NCI-H524 treated with DMSO at 0.1 percent for 48 hours (cell line): ENCODE measurements at places on chromosomes 3 and 15.
A peak's percentile ranks its signal among the peaks of the same experiment; 100 is the strongest.

DNA sequence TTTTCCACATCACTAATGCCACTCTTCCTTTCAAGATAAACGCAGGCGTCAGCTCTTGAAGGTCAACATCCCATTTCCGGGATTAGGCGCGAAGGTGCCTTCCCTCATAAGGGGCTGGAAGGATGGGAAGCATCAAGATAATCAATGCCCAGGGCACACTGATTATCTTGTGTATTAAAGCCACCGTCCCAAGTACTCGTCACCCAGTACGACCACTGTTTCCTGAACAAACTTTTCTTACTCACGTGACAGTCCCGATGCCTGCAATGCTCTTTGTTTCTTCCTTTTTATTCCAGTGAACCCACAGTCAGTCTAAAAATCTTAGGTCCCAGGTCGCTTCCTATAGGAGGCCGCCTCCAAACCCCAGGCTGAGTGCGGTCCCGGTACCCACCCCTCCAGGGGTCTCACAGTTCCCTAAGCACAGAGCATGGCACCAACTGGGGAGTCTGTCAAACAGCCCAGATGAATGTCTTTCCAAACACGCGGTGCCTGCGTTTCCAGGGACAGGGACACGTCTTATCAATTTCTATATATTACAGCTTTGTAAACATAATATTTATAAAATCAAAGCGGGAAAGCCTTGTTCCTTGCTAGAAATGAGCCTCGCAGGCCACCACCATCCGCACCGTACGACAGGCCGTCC, 589 bp downstream of the ANAPC13 start:
- DNase-seq, result no peak

- DNase-seq, result no peak
These were observed 158.9 kb downstream of the TBC1D5 start for GRCh38 chr3:17583530-17583929.

- DNase-seq, result no peak
These were observed 264.4 kb downstream of the TIGIT start for GRCh38 chr3:114558271-114558670.

- no peak for DNase-seq
These were observed 505.7 kb upstream of the MDFIC2 start for GRCh38 chr3:70818145-70818544.

DNA sequence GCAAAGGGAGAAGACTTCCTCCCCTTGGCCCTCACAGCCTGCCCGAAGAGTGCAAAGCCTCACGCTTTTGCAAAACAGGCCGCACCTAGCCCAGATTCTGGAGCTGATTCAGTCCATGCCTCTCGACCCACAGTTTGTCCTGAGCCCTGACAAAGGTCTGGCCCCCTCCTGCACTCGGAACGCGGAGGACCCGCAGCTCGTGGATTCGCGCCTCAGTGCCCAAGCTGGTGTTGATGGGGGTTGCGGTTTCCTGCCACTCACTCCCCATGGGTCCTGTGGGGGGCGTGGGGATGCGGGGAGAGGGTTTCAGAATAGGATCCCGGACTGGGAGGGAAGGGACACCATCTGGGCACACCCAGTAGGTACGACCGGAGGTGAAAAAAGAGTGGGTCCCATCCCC, 594 bp upstream of the CRABP1 start:
- no peak for DNase-seq

- DNase-seq, result no peak
These were observed 490.9 kb downstream of the ZBBX start for GRCh38 chr3:166889241-166889640.

- DNase-seq, result no peak
These were observed 905.7 kb downstream of the NSUN3 start for GRCh38 chr3:94968519-94968918.

DNA sequence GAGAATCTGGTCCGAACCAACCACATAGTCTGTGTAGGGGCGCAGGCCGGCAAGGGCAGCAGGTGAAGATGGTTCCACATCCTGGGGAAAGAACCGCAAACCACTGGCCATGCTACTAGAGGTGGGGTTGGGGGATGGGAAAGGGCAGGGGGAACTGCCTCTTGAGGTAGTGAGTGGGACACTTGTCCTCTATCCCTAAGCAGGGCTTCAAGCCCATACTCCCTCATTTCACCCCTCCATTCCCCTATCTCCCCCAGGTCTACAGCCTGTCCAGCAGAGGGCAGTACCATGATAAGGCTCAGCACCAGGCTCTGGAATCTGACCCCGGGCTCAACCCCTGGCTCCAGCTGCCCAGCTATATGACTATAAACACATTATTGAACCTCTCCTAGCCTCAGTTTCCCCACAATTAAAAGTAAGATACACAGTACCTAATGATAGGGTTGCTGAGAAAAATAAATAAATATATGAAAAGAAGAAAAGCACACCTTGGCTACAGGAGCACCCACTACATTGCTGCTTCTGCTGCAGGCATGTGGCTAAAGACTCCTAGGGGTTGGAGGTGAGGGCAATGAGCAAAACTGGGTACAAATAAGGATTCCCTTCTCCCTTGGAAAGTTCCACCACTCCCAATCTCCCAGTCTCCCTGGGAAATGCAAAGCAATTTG, 6.3 kb downstream of the GORASP1 start:
- no peak for DNase-seq

DNA sequence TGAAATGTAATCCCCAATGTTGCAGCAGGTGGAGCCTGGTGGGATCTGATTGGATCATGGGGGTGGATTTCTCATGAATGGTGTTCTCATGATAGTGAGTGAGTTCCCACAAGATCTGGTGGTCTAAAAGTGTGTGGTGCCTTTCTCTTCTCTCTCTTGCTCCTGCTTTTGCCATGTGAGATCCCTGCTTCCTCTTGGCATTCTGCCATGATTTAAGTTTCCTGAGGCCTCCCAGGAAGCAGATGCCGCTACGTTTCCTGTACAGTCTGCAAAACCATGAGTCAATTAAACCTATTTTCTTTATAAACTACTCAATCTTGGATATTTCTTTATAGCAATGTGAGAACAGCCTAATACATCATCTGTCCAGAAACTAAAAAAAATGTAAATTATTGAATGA, 298.3 kb downstream of the MEX3B start:
- no peak for DNase-seq

DNA sequence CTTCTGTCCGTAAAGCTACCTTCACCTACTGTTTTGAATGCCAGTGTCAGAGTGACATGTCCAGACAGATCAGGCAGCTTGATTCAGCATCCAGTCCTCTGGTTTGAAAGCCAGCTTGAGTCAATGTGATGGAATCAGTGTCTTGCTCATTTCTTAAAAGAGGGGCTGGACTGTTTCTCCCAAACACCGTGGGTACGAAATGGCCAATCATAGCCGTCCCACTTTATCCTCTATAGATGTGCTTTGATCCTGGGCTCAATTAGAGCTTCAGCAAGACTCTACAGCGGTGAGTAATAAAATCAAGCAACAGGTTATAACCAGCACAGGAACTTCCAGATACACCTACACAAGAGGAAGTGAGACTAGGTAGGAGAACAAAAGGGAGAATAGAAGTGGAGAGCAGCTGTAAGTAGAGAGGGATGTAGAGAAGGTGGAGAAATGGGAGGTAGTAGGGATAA, 17.0 kb upstream of the OR5K1 start:
- no peak for DNase-seq

GRCh38 chr3:56251343-56251945, 216.8 kb downstream of the ERC2 start:
- no peak for DNase-seq

DNA sequence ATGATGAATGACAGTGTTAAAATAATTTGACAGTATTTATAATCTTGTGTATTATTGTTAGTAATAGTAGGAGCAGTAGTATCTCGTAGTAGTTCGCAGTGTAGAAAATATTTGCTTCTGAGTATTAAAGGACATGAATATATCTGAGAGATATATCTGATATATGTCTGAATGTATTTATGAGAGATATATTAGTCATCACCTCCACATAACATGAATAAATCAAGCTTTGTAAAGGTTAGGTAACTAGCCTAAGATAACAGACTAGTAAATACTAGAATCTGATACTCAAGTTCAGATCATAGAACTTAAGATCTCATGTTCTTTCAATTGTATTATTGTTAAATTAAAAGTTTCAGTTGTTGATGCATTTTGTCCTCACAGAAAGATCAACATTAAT, 130.5 kb downstream of the UBE2E2 start:
- no peak for DNase-seq

DNA sequence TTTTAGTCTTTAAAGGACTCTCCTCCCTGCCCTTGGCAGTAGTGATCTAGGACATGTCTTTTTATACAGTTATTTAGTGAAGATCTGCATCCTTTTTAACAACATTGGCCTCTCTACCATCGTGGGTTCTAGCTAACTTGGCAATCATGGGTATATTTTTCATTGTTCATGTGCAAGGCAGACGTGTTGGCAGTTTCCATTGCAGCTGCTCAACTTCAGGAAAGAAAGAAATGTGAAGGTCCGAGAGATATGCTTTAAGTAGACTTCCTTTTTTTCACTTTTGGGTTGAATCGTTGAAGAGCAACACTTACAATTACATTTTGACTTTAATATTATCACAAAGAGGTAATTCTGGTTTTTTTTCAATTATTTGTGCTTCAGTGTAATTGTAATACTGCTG, 172.6 kb downstream of the SATB1 start:
- no peak for DNase-seq

GRCh38 chr3:123444023-123444422, 4.9 kb downstream of the ADCY5 start:
- peak; percentile 40 for DNase-seq

DNA sequence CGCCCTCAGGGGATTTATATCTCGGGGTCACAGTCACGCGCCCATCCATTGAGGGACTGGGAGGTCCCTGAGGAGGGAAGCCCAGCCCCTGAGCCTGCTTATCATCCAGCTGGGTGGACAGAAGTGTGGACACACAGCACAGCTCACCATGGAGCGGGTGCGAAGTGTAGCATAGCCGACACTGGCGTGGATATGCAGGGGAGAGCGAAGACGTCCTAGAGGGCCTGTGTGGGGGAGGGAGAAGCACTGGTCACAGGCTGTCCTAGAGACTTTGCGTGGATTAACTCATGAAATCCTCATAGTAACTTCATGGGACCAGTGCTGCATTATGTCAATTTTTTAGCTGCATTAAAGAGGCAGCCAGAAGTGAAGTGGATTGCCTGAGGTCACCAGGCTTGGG, 26.1 kb upstream of the PLXND1 start:
- no peak for DNase-seq

GRCh38 chr15:73286311-73286710, 82.4 kb downstream of the HCN4 start:
- no peak for DNase-seq

GRCh38 chr15:95019907-95020306, 788.5 kb downstream of the MCTP2 start:
- no peak for DNase-seq

- no peak for DNase-seq
These were observed 256.6 kb upstream of the ROPN1 start for GRCh38 chr3:124248471-124249028.

DNA sequence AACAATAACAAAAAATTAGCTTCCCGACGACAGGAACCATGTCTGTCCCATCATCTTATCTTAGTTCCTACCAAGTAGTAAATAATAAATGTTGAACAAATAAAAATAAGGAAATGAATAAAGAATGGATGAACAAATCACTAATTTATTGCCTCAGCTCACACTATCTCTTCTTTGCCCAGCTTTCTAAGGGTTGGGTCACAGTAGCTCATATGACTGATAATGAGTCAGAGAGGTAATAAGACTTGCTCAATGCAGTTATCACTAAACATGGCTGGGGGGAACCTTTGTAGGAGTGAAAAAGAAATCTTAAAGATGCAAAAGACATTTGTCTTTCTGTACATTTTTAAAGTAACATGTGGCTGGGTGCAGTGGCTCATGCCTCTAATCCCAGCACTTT, 182.2 kb downstream of the WDR76 start:
- no peak for DNase-seq
